GOT3 (cell line): ENCODE measurements at places on chromosomes 13 and 19.

- no peak for DNase-seq
These were observed 7.7 kb upstream of the CEACAM7 start for GRCh38 chr19:41695745-41696144.

DNA sequence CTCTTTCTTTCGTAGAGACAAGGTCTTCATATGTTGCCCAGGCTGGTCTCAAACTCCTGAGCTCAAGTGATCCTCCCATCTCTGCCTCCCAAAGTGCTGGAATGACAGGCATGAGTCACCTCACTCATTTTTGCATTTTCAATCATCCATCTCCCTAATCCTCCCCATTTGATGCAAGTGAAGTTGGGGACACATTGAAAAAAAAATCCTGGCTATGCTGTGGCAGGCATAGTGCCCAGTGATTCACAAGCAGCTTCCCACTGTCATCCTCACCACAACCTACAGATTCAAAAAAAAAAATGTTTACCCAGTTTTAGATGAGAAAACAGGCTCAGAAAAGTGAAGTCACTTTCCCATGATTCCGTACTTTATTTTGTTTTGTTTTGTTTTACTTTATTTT is 44.7 kb upstream of the USP29 start:
- DNase-seq: no peak

DNA sequence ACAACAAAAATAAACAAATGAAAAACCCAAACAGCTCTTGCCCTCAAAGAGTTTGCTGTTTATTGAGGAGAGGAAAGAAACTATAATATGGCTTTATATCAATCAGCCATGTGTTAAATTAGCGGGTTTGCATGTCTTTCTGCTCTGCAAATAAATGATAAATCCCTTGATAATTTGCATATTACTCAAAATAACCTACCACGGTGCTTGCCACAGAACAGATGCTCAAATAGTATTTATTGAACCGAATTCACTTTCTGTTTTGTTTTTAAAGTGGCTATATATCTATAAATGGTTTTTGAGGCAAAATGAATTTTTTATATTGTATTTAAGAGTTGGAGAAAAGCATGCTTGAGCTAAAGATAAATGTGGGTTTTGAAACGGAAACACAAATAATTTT is 428.1 kb downstream of the ITGBL1 start:
- no peak for DNase-seq

DNA sequence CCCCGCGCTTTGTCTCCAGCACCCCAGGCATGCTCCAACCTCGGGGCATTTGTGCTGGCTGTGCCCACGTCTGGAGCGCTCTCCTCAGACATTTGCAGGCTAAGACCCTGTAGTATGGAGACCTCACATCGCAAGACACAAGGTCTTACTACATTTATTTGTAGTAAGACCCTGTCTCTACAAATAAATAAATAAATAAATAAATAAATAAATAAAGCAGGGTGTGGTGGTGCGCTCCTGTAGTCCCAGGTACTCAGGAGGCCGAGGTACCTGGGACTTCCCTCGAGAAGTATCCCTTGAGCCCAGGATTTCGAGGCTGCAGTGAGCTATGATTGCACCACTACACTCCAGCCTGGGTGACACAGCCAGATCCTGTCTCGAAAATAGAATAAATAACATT is 4.6 kb downstream of the NXNL1 start:
- DNase-seq: no peak

DNA sequence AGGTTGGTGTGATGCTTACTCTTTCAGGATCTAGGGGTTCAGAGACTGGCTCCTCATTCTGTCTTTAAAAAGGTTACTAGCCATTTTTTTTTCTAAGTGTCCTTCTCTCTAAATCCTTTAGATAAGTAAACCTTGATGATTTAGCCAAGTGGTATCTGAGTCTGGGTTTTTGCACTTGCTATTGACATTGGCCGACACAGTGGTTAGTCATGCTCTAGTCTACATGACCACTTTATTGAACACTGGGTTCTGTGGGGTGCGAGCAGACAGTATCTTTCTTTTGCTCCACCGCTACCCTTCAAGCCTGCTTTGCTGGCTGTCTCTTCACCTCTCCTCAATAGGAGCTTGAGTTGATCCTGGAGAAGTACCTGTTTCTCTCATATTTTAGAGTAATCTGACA is 6.2 kb upstream of the NUP58 start:
- no peak for DNase-seq
